Activated CD4-positive, alpha-beta T cell treated with anti-CD3 and anti-CD28 coated beads, Interleukin-2, amount 10 ng/mL, durations not matched to agents 24 days and 14 days (primary cell): ENCODE measurements at places on chromosomes 6 and 20. TPM values are rescaled to one million over a fixed set of nuclear protein-coding genes. Genes with fewer than 3 reads are reported as not detected.

DNA sequence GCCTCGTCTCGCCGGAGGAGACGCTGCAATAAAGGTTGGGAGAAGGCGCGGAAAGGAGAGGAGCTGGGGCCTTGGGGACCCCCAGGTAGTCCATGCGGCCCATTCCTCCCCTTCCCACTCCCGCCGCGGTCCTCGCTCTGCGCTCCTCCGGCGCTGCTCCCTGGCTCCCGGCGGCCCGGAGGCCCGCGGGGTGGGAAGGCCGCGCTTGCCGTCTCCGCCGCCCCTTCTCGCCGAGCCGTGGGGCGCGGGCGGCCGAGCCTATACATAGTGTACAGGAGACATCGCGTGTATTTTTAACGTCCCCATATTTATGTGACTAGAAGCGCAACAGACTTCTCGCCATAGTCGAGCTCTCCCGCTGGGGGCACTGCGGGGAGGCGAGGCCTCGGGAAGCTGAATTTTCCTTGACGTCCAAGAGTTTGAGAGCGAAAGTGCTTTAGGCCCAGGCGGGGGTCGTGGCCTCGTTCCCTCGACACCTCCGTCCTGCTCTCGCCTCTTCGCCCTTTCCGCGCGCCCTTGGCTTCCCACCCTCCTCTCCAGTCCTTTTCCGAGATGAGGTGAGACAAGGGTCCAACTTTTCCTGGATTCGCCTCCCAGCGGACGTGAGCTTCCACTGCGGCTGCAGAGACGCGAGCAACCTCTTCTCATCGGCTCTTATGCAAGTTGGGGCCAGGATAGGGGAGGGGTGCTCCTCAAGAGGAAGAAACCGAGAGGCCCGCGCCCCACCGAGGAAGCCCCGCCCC, 29.0 kb downstream of the SLC12A5 start:
- peaks cover 29% of the 10 kb centered on the region for H3K4me1 ChIP-seq
- H3K4me3 ChIP-seq = peak overlapping the region; percentile 33
- H3K36me3 ChIP-seq = peaks cover 28% of the 10 kb centered on the region
- no peak overlapping the region for H3K27ac ChIP-seq
- peaks cover 39% of the 10 kb centered on the region for H3K27me3 ChIP-seq

DNA sequence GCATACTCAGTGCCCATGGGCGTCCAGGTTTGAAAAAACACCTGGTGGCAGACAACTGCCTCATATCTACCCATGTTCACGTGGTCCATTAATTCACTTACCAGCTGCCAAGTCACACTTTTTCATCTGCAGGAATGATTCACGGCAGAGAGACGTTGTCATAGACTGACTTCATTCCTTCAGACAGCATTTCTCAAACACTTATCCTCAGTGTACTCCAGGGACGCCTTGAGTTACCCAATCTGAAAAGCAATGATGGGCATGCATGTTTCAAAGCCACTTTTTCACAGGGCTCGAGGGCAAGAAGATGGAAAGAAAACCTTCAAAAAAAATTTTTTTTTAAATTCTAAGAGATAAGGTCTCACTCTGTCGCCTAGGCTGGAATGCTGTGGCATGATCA, 6.0 kb downstream of the MMP24OS start:
- H3K4me3 ChIP-seq = no peak overlapping the region
- DNase-seq = no peak
- H3K27me3 ChIP-seq = no peaks in the 10 kb centered on the region
- H3K27ac ChIP-seq = no peak overlapping the region
- peaks cover 15% of the 10 kb centered on the region for H3K36me3 ChIP-seq

Gene SAMHD1
- total RNA-seq = 51.6 TPM in 2 replicates

Gene CALHM5
- total RNA-seq = not detected in 2 replicates

Gene GLP1R
- 0.09 TPM in 2 replicates for total RNA-seq

DNA sequence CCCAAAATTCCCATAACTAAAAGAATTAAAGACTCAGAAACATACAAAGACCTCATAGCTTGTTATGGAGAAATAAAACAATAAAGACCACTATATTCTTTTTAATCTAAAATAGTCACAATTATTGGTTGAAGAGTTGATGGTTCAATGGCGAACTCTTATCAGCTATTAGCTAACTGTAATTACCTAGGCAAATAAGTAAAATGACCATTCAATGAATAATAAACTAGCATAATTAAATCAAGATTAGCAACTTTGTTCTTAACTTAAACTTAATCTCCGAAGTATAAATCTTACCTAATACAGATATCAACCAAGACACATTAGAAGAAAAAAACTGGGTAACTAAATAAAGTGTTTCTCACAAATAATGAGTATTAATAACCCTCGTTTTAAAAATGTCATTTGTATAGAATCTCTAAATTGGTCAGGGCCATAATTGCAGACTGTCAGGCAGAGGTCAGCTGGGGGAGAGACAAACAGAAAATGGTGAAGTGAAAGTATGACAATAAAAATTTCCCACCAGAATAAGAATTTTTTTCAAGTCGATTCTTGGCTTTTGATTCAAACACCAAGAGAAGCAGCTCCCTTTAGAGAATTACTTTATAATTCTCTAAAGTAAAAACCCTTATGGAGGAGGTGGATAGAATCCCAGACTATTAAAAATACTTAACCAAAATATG, 1.7 kb downstream of the FKBP5 start:
- no peak for DNase-seq
- peak overlapping the region; percentile 92 for H3K27ac ChIP-seq
- peaks cover 7% of the 10 kb centered on the region for H3K36me3 ChIP-seq
- H3K4me1 ChIP-seq = peaks cover 24% of the 10 kb centered on the region

Gene SEL1L2
- total RNA-seq = not detected in 2 replicates

Gene IMPG1
- not detected in 2 replicates for total RNA-seq

Gene TUBB2B
- total RNA-seq = 0.12 TPM in 1 of 2 replicates, not detected in the other

Gene SPATS1
- total RNA-seq = not detected in 2 replicates

DNA sequence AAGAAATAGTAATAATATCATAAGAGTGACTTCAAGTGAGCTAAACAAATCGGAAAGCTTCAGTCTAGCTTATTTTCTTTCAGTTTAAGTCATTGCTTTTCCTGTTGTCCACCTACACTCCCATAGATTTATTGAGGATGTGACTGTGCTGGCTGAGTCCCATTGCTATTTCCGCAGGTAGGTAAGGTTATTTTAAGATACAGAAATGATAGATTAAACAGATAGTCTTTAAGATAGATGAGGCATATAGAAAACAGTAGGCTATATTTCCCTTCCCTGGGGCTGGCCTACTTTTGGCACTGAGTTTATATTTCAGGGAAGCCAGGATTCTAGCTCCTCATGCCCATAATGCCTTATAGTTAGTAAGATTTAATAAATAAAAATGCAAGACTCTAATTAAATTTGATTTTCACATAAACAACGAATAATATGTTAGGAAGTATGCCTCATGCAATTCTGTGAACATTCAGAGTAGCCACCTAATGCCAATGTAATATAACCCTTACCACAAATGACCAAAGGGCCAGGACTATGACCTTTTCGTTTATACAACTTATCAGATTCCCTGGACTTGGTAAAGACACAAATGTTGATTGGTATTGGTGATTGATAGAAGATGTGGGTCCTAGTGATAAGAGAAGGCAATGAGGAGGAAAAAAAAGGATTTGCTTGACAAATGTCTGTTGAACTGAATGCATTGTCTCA, 1079.3 kb downstream of the EPHA7 start:
- H3K27ac ChIP-seq = no peak overlapping the region
- DNase-seq = no peak
- no peak overlapping the region for H3K4me3 ChIP-seq
- no peaks in the 10 kb centered on the region for H3K27me3 ChIP-seq

- H3K27ac ChIP-seq = no peak overlapping the region
- no peaks in the 10 kb centered on the region for H3K27me3 ChIP-seq
- H3K4me3 ChIP-seq = no peak overlapping the region
- H3K36me3 ChIP-seq = no peaks in the 10 kb centered on the region
- no peak for DNase-seq
- no peaks in the 10 kb centered on the region for H3K4me1 ChIP-seq
Observed at GRCh38 chr6:49986551-49986950, 17.1 kb upstream of the DEFB113 start.

DNA sequence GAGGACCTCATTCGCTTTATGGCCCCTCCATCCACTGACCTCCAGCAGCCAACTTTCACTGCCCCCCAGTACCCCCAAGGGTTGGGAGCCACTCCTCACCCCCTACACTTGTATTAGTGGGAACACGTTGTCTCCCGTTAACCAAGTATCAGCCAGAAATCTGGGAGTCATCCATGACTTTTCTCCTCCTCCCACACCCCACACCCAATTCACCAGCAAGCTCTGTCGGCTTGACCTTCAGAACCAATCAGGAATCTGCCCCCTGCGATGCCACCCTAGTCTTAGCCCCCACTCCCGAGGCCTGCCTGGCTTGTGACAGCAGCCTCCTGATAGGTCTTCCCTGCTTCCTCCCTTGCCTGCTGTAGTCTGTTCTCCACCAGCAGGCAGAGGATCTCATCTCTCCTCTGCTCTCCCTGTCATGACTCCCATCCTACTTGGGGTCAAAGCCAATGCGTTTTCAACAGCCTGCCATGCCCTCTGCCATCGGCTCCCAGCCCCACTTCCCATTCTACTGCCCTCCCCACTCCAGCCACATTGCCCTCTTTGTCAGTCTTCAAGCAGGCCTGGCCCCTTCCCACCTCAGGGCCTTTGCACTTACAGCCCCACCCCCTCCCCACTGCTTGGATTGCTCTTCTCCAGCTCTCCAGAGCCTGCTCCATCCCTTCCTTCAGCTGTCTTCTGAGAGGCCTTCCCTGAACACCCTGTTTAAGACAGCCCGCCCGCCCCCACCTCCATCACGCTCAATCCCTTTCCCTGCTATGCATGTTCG, 19.4 kb downstream of the MDGA1 start:
- no peak overlapping the region for H3K4me3 ChIP-seq
- H3K27me3 ChIP-seq = peaks cover 2% of the 10 kb centered on the region
- H3K4me1 ChIP-seq = no peaks in the 10 kb centered on the region
- DNase-seq = no peak

- H3K27ac ChIP-seq = no peak overlapping the region
- H3K4me1 ChIP-seq = no peaks in the 10 kb centered on the region
- H3K4me3 ChIP-seq = no peak overlapping the region
- no peak for DNase-seq
Observed at GRCh38 chr6:66897576-66897975, 1190.5 kb upstream of the EYS start.

DNA sequence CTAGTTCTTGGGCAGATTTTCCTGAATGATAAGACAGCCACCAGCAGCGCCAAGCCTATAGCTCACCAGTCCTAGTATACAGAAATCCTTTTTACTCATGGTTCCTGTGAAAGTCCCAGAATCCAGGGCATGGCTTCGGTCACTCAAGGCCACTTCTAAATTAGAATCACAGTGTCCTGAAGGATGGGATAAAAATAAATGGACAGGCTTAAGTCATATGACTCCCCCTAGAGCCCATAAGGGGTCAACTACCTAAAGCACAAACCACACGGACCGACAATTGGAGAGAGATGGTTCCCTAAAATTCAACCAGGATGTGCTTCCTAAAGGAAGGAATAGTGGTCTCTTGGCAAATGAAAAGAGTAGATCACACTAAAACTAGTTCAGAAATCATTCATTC, 404.1 kb upstream of the PLCB4 start:
- no peak for DNase-seq
- H3K27ac ChIP-seq = no peak overlapping the region
- no peaks in the 10 kb centered on the region for H3K27me3 ChIP-seq
- no peaks in the 10 kb centered on the region for H3K36me3 ChIP-seq

DNA sequence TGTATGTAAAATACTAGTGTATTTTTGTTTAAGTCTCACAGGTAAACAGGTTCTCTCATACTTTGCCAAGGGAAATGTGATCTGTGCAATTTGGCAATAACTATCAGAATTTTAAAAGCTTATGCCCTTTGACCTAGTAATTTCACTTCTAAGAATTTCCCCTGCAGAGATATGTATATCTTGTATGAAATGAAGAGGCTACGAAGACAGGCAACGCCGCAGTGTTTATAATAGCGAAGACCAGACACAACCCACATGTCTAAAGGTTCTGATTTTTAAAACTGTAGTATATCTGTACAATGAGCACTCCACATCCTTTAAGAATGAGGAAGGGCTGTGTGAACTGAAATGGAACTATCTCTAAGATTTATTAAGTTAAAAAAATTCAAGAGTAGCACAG, 7.5 kb downstream of the TRAF3IP2 start:
- H3K4me1 ChIP-seq = peaks cover 9% of the 10 kb centered on the region
- peaks cover 6% of the 10 kb centered on the region for H3K36me3 ChIP-seq
- DNase-seq = no peak
- no peak overlapping the region for H3K4me3 ChIP-seq
- no peak overlapping the region for H3K27ac ChIP-seq

GRCh38 chr6:41294214-41294872, 7.9 kb upstream of the TREM1 start:
- peaks cover 6% of the 10 kb centered on the region for H3K36me3 ChIP-seq
- H3K4me1 ChIP-seq = peaks cover 22% of the 10 kb centered on the region
- peaks cover 6% of the 10 kb centered on the region for H3K27me3 ChIP-seq
- no peak overlapping the region for H3K4me3 ChIP-seq

- peaks cover 55% of the 10 kb centered on the region for H3K36me3 ChIP-seq
- no peak for DNase-seq
- peaks cover 13% of the 10 kb centered on the region for H3K4me1 ChIP-seq
- H3K27me3 ChIP-seq = no peaks in the 10 kb centered on the region
Observed at GRCh38 chr6:70797625-70798024, 129.9 kb downstream of the SMAP1 start.

DNA sequence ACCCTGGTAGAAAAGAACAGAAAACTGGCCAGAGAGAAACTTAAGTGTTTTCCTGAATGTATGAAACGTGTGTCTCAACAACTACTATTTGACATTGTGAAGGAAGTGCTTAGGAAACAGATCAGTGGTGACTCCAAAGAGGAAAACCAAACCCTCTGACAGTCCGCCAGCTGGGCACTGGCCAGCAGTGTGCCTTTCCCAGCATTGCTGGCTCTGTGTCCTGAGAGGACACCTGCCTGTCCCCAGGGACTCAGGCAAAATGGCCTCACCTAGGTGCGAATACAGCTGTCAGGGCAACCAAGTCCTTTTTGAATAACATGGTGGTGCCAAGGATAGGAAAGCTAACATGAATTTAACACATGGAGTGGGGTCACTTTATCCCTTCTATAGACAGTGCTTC, 72.5 kb downstream of the NDUFAF5 start:
- no peaks in the 10 kb centered on the region for H3K27me3 ChIP-seq
- H3K36me3 ChIP-seq = no peaks in the 10 kb centered on the region
- no peaks in the 10 kb centered on the region for H3K4me1 ChIP-seq
- H3K4me3 ChIP-seq = no peak overlapping the region

DNA sequence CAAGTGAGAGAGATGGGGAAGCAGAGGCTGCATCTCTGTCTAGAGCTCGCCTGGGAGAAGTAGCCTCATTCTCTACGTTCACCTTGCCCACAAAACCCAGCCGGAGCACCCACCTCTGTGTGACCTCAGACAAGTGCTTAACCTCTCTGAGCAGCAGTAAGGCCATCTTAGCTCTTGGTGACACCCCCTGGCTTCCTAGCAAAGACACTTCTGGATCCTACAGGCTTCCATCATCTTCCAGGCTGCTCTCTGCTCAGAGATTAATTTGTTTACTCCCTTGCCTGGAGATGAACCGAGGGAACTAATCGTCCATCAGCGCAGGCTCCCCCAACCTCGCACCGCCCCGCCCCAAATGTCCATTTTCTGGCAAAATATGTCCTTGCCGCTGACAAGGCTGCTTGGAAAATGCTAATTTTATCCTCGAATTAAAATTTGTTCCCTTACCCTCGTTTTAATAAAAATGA, 24.0 kb upstream of the CTNNBL1 start:
- H3K4me3 ChIP-seq = no peak overlapping the region
- H3K4me1 ChIP-seq = peaks cover 3% of the 10 kb centered on the region

Gene POM121L2
- total RNA-seq = not detected in 2 replicates
